Head of caudate nucleus (tissue), 42 donors: ENCODE measurements at places on chromosomes 7 and 10.

- DNase-seq, result peak; percentile 16
Observed at GRCh38 chr7:1669954-1670893, at the start of gene ELFN1. Gene ELFN1 (plus strand): TSS chr7:1670277. CDS start chr7:1744597, 74,320 bp downstream.

DNA sequence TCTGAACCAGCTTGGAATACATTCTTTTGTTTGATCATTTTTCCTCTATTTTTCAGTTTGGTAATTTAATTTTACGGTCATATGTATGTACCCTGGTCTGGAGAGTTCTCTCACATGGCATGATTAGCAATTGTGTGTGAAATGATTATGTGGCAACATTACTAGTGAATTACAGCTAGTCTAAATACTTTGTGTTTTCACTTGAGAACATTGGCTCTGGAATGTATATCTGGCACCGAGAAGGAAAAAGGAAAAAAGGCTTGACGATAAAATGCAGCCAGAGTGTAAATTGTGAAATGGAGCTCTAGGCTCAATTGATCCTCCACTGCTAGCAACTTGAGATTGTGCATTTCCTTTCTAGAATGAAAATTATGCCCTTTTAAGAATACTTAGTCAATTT, 397.2 kb downstream of the EXOC4 start:
- no peak for DNase-seq

GRCh38 chr10:102245082-102245931, at the start of gene GBF1:
Gene GBF1 (plus strand): TSS chr10:102245532. CDS start chr10:102258939, 13,407 bp downstream.
- peak; percentile 98 for DNase-seq

DNA sequence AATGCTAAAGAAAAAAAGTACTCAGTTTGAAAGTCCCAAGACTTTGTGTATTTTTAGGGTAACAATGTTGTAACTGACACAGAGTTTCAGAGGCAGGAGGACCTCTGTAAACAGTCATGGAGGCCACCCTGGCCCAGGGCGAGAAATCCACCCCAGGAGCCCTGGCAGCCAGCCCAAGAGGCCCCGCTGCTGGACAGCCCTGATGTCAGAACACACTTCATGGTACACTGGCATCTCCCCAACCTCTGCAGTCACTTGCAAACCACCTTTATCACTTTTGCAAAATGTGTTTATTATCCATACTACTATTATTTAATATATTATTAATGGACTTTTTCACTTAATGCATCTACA, 30.2 kb downstream of the C10orf143 start:
- DNase-seq, result no peak

DNA sequence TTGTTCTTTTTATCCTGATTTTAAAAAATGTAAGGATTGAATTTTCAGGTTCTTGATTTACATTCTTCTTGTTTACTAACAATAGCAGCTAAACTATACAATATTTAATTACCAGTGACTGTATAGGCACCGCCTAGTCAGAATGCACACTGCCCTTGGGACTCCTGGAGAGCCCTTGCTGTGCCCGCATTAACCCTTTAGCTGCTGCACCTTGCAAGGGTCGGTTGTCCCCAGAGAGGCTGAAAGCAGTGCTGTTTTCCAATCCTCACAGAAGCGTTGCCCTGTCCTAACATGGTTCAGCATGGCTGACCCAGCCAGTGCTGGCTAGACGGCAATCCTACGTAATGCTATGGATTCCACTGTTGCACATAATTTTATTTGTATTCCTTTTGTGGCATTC, 102.6 kb downstream of the HECW1 start:
- DNase-seq, result no peak

DNA sequence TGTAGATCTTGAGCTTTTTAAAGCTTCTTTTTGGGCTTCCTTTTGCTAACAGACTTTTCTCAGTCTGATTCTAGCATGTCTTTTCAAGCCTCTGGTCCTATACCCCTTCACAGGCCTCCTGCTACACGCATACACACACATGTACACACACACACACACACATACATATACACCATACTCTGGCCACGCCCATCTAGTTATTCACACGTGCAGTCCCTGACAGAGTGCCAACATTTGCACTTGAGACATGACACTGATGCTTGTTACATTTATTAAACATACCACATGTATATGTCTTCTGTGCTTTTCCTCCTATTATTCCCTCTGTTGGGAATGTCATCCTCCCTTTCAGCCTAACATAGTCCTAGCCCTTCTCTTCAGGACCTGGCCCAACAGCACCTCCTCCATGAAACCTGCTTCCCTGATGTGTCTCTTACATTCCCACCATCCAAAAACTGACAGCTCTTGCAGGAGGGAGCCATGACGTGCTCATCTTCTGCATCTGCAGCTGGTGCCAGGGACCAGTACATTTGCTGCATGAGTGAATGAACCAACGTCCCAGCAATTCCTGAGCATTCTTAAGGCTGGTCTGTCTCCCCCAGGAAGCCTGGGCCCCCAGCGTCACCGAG, 222.1 kb downstream of the ARHGAP12 start:
- DNase-seq, result no peak

DNA sequence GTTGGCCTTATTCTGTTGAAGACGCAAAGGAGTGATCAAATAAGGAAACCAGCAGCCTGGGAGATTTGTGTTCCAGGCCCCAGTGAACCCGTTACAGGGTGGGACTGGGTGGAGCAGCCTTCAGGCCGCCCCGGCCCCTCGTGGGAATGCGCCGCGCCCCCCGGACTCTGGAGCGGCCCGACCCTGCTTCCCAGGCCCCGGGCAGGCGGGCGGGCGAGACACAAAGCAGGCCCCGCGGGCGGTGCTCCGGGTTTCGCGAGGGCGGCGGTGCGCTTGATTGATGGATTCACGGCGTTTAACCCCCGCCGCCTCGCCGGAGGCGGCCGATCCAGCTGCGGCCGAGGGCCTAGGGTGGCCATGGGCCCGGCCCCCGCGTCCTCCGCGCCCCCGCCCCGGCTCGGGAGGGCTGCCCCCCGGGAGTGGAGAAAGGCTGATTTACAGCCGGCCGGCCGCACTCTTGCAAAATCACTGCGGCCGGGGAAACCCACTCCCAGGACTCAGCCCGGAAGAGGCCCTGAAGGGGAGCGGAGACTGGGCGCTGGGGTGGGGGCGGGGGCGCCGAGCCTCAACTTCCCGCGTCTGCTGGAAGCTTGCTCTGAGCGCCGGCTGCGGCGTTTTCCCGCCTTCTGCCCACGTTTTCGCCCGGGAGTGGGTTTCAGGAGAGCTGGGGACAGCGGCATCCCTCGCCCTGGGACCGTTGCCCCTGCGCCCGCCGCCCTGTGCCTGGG, 299.6 kb upstream of the NFE2L3 start:
- no peak for DNase-seq

DNA sequence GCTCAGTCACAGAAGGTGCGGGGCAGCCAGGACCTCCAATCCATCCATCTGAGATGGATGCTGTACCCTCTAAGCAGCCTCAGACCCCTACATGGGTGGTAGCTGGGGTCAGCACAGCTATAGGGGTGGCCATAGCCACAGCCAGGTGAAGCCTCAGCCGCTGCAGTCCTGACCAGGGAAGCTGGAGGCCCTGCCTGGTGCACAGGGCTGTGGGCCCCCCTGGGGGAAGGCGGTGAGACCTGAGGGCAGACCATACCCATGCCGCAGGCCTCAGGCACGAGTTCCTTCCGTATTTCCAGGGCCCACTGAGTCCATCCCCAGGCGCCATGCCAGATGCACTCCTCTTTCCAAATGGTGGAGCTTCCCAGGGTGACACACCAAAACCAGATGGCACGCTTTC, 96.6 kb upstream of the KDM7A start:
- DNase-seq, result no peak

- no peak for DNase-seq
Observed at GRCh38 chr10:79404690-79405131, 40.7 kb downstream of the ZCCHC24 start.

DNA sequence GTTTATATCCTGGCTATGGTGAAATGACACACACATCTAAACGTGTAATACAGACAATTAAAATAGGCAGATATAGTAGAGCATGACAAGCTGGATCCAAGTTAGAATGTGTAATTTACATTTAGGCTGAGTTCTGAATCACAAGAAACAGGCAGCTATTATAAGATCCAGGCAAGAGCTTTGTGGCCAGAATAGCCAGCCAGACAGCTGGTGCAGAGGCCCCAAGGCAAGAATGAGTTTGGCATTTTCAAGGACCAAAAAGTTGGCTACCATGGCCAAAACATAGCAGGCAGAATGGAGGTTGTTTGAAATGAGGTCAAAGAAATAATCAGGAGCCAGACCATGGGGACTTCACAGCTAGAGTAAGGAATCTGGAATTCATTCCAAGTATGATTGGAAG, 281.7 kb downstream of the MTERF1 start:
- DNase-seq, result no peak
